Transverse colon (tissue), 4 donors: ENCODE measurements at places on chromosomes 7 and 10.

DNA sequence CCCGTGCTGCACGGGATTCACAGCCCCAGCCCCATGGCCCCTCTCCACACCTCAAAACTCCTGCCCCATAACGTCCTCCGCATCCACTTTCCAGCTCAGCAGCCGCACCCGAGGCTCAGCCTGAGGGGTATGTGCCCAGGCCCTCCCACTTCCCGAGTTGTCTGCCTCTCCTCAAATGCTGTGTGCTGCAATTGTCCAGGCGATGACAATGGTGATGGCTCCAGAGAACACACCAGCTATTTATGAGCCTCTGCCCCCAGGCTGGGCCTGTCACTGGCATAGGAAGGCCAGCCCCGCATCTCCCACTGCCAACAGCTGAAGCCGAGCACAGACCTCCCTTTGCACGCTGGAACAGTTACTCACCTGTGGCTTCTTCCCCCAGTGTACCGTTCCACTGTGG lies 2.4 kb upstream of the LDB3 start:
- DNase-seq, result no peak

GRCh38 chr7:33334349-33334748 lies 205.0 kb downstream of the BBS9 start:
- no peak for DNase-seq

- DNase-seq, result no peak
Measured at GRCh38 chr10:74896788-74897527, 70.6 kb downstream of the KAT6B start.

GRCh38 chr10:18861382-18861781 lies 187.2 kb upstream of the MALRD1 start:
- no peak for DNase-seq

GRCh38 chr7:142992427-142992826 lies 30.3 kb upstream of the KEL start:
- no peak for DNase-seq

DNA sequence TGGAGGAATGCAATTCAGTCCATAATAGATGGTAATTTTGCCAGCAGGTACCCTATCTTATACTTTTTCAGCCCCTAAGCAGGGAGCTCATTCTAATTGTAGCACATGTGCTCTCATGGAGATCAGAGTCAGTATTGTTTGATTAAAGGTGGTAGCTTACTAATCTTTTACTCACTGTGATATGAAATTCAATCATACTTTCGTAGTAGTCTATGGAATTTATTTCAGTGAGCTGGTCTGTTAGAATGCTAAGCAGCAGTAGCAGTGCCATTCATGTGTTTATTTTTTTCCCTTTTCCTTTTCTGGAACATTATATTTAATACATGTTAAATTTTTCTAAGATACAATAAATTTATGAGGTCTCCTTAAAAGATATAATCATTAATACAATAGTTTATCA lies 109.0 kb downstream of the ST7 start:
- no peak for DNase-seq
